ENCODE measurements at places on chromosomes 12 and 14.

DNA sequence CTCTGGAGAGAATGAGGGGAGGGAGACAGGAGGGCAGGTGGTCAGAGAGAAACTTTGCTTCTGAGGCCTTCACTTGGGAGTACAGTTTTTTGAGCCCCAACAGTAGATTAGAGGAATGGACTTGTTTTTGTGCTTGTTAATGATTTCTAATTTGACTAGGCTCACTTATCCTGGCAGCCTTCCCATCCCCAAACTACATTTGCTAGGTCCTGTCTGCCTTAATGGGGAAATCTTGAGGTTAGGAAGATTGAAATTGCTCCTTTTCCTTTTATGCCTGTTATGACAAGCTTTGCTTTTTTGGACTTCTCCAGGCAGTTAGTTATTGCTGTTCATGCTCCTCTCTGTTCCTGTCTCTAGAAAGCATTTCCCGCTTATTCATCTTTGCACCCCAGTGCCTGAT, 37.7 kb downstream of the SYNE2 start:
- DNase-seq: no peak

- DNase-seq: peak; percentile 17
Observed at GRCh38 chr12:7729746-7730145, 17.4 kb downstream of the CLEC4C start.

GRCh38 chr12:18567787-18568186, 170.0 kb downstream of the PLCZ1 start:
- no peak for DNase-seq

- DNase-seq: peak; percentile 84
Observed at GRCh38 chr14:64891839-64892375, 12.2 kb upstream of the SPTB start.

DNA sequence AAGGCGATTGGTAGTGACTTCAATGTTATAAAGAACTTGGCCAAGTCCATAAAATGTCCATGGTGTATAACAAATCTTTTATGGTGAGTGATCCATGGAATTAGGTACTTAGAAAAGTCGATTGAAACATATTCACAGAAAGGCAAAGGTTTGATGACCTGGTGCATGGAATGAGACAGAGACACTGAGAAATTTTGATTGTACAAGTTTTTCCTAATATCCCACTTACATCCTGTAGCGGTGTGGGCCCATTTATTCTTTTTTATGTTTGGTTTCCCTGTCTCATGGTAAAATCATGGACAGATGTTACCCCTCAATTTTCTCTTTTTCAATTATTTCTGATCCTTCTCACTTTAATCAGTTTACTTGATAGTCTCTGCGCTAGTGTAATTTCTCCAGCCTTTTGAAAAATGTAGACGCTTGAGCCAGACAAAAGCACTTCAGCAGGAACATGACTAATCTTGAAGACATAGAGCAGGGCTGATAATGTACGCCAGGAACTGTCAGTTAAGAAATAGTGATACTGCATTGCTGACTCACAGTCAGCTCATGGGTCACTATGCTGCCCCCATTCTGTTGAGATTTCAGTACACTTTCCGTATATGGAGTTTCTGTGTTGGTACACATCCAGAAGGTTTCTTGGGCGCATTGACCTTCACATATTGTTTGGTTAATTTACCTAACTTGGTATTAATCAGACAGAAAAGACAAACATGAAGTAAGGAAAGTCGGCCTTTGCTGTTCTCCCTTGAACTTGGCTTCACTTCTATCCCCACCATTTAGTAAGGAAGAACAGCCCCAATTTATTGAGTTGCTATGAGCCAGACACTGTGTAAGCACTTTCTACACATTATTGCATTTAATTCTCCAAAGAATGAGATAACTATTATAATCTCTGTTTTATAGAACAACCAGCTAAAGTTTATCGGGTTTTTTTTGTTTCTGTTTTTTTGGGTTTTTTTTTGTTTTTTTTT, 841.7 kb downstream of the DIO2 start:
- no peak for DNase-seq

DNA sequence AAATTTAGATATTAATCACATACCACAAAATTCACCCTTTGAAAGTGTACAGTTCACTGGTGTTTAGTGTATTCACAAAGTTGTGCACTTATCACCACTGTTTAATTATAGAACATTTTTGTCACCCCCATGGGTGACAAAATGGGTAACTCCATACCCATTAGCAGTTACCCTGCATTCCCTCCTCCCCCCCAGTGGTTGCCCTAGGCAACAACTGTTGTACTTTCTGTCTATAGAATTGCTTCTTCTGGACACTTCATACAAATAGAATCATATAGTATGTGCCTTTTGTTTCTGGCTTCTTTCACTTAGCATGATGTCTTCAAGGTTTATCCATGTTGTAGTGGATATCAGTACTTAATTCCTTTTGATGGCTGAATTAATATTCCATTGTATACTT, 52.7 kb downstream of the FBXO34 start:
- DNase-seq: no peak

DNA sequence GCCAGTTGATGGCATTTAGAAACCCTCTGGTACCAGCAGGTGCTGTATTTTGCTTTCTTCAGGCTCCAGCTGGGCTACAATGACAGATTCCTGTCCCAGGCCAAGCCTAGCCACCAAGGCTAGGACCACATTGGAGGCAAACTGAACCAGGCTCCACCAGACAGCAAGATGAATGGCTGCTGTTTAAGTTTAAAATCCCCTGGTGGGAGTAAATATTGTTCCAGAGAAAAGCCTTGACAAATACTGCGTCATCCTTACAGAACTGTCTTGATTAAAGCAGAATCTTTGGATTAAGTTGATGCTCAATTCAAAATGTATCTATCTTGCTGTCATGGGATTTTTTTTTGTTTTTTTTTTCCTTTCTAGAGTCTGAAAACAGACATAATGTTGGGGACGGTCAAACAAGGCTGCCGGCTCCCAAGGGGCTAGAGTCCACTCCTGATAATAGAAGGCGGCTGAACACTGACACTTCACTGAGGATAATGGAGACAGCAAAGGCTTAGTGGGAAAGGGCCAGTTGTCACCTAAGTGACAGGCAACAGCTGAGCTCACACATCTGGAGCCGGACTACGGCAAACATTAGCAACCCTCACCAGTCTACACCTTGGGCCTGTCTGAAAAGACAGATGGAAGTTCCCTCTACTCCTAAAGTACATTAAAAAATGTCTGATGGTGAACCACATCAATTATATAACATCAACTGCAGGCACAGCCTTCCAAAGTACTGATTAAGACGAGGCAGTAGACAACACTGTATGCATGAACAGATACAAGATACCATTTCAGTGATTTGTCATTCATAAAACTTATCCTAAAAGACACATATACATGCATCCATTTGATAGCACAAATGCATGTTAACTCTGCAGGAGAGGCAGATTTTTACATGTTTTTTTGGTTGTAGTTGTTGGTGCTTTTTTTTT, 1.7 kb downstream of the PRICKLE1 start:
- peak; percentile 71 for DNase-seq

- DNase-seq: no peak
Observed at GRCh38 chr14:54173802-54174201, 217.2 kb upstream of the BMP4 start.

- no peak for DNase-seq
Observed at GRCh38 chr14:101394374-101394773, 166.9 kb upstream of the DIO3 start.

DNA sequence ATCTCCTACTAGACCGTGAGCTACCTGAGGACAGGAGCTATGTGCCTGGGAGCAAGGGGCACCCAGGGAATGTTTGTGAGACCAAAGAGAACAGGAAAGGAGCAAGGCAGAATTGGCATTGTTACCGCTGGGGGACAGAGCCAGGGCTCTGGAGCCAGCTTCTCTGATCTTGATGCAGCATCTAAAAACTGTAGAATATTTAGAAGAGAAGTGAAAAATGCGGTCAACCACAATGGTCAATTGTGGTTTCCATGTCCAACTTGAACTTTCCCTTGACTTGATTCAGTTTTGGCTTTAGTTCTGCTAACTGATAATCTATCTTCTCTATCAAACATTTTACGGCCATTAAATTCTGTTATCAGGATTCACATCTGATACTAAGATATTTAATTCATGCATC, 201.2 kb downstream of the ANO4 start:
- DNase-seq: no peak

DNA sequence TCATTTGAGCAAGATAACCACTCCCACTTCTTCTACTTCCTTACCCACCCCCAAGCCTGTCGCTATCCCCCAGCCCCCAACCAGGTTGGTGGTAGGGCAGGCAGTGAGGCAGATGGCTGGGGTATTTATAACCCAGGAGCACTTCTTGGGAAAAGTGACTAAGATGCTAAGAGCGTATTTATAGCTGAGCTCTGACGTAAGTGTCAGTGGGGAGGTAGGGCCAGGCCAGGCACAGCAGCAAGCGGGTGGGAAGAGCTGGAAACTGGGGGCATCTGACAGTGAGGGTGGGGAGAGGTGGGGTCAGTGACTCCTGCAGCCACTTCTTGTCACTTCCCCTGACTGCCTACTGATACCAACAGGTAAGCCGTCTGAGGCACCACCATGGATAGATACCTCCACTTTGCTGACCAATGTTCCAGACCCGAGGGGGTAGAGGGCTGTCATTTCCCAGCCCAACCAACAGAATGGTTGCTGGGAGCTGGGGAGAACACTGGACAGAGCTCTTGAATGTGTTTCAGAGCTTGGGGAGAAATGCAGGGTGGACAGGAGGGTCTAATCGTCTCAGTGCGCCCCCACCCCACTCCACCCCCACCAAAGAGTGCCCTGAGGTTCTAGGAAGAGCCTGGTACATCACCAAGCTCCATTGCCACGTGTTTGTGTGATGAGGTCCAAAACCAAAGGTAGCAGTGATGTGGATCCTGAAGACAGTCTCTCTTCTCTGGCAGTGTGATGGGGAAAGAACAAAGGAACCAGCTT, 2.7 kb upstream of the INHBE start:
- peak; percentile 30 for DNase-seq

DNA sequence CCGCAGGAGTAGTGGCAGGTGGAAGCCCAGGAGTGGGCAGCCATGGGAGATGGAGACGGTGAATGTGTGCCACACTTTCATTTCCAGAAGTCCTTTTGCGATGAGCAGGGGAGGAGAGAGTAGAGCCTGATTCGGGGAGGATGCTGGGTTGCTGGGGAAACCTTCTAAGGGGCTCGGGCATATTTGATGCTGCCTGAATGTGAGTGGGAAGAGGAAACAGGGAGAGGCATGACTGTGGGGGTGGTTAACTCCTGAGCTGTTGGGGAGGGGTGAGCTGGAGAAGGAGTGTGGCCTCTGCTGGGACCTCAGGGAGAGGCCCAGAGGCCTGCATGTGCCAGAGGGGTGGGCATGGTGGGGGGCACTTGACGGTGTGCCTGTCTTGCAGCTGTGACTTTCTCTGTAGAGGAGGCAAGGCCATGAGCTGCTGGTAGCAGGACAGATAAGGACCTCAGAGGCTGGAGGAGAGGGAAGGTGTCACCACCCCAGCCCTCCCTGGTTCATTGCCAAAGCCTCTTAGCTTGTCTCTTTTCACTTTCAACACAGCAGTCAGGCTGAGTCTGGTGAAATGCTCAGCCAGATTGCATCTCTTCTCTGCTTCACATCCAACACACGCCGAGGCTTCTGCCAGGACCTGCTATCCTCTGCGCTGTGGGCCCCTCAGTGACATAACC, 11.4 kb downstream of the GLT1D1 start:
- no peak for DNase-seq

- DNase-seq: peak; percentile 3
Observed at GRCh38 chr12:1984759-1985158, 19.5 kb downstream of the DCP1B start.

DNA sequence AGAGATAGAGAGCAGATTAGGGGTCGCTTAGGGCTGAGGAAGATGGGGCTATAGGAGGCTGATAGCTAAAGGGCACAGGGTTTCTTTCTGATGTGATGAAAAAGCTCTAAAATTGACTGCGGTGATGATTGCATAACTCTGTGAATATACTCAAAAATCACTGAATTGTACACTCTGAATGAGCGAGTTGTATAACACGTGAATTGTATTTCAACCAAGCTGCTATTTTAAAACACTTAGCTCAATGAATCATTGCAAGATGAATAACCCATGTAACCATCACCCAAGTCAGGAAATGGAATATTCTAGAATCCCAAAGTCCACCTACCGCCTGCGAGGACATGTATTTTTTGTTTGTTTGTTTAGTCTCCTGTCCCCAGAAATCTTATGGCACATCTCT, 60.1 kb upstream of the CCND2 start:
- no peak for DNase-seq

- no peak for DNase-seq
Observed at GRCh38 chr14:98927986-98928385, 344.0 kb downstream of the BCL11B start.

DNA sequence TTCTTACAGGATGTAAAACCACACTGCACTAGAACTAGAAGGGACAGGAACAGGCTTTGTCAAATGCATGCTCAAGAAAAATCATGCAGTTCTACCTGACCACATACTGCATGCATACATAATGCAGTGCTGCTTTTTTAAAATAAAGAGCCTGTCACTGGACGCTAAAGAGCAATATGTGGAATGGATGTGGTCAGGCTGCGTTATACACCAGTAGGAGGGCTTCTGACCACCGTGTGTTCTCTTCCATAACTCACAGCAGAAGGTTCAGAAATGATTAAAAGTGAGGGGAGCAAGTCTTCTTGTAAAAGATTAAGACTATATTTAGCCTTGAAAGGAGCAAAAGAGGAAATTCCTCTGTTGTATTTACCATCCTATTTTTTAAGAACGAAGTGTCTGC, 392.0 kb downstream of the EMP1 start:
- no peak for DNase-seq

DNA sequence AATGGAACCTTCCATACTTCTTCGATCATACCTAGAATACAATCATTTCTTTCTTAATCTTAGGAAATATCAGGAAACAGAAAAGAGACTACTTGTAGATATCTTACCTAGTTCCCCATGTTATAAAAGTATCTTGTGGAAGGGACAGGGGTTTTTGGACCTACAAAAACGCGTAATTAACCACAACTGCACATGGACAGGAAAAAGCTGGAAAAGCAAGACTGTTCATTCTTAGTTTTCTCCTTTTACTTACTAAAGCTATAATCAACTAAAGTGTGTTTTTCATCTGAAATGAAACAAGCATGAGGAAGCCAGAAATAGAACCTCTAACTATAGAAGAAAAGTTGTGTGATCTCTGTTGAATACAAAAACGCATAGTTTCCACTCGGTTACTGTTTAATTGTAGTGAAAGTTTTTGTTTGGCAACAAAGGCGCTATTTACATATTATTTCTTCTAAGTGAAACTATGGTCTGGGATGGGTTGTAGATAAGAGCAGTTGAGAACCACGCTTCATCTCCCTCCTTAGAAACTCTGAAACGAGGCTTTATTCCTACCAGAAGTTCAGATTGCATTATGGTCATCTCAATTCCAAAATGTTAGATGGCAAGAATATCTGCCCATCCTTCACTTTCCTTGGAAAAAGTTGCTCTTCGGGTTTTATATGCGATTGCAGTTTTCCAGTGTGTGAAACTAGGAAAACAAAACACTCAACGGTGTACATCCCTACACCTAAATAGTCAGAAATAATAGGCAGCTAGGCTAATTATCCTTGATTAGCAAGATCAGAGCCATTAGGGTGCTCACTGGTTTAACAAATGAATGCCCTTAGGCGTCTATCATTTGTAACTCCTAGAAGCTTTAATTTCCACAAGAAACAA, 1.1 kb downstream of the BCAT1 start:
- peak; percentile 74 for DNase-seq

GRCh38 chr12:2246358-2246757, 193.6 kb downstream of the CACNA1C start:
- DNase-seq: no peak

GRCh38 chr14:74737753-74738325, 24.9 kb downstream of the FCF1 start:
- no peak for DNase-seq

GRCh38 chr14:99726538-99727095, 42.5 kb downstream of the CYP46A1 start:
- no peak for DNase-seq

Measured in eye (tissue), 1 donor.